ENCODE measurements at places on chromosomes 1 and 21. TPM values are rescaled to one million over a fixed set of nuclear protein-coding genes. Genes with fewer than 3 reads are reported as not detected.

Gene CSDE1
- total RNA-seq: 549 TPM

Gene THEM5
- total RNA-seq: not detected

Gene CDC7
- 1.6 TPM for total RNA-seq

Gene KCND3
- total RNA-seq: 25.3 TPM

Gene ZNF683
- total RNA-seq: 0.65 TPM

Gene DIO1
- not detected for total RNA-seq

Gene CRP
- 0.32 TPM for total RNA-seq
